Pulmonary artery endothelial cell (primary cell): ENCODE measurements at places on chromosomes 4 and X. TPM values are rescaled to one million over a fixed set of nuclear protein-coding genes. Genes with fewer than 3 reads are reported as not detected.
A peak's percentile ranks its signal among the peaks of the same experiment; 100 is the strongest.

The JCHAIN gene
- not detected in 2 replicates for total RNA-seq

DNA sequence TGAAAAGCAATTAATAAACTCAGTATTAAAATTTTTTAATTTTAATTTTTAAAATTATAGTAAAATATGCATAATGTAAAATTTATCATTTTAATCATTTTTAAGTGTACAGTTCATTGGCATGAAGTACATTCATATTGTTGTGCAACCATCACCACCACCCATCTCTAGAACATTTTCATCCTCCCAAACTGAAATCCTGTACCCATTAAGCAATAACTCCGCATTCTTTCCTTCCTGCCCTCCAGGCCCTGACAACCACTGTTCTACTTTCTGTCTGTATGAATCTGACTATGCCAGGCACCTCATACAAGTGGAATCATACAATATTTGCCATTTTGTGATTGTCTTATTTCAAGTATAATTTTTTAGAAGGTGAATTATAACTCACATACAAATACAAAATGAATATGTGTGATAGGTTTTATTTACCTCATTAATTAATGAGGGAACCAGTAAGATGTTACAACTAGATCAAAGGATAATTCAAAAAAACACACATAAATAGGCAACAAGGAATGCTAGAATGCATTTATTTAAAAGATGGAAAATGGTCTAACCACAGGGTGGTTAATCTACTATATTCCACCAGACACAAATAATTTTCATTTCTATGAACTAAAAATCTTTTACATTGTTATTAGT, 13.1 kb upstream of the AFF1 start:
- no peak for DNase-seq

- peak; percentile 32 for DNase-seq
Measured at GRCh38 chrX:151151665-151152267, 24.6 kb upstream of the GPR50 start.

DNA sequence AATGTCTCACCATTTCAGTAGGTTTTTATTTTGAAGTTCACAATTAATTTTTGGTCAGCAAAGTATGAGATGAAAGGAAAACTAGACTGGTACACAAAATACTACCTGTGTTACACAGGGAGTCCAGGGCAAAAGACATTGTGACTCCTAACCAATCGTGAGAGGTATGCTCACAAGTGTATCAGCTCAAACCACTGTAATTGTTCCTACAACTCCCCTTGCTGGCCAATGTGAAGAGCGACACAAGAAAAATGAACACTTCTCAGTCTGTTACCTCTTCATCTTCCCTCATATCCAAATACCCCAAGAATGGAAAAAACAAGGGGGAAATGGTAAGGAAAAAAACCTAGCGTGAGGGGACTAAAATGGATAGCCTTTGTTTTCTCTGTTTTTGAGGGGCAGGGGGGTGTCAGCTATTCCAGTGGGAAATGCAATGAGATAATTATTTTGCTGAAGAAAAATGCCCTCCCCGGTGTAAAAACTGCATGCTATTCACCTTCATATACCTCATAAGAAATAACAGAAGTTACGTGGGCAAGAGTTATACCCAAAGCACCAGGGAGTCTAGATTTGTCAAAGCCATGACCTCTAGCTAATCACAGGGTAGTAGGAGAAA, 30.6 kb upstream of the NSUN7 start:
- DNase-seq = no peak

DNA sequence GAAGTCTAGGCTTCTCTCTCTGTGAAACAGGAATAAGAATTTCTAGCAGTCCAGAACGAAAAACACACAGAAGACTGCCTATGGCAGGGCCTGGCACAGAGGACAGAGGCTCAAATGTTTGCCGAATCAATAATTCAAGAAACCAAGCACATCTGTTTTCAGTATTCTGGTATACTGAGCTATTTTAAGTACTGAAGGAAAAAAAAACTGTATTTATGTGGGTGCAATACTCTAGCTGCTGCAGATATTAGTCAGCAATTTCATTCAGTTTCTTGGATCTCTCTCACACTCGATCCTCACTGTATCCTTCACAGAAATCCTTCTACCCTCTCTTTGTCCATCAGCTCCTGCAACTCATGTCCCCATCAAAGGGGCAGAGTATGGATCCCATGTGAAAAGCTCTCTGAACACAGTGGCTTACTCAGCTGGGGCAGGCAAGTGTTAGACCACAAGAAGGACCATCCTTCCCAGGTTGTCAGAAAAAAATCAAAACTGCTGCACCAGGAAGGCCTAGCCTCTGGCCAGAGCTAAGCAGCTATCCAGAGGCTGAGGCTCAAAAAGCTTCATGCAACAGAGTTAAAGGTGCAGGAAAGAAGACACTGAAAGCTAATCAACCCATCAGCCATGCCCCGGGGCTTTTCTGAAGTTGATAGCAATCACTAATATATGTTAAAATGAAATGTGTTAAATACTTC, 9.1 kb upstream of the USO1 start:
- DNase-seq = no peak

DNA sequence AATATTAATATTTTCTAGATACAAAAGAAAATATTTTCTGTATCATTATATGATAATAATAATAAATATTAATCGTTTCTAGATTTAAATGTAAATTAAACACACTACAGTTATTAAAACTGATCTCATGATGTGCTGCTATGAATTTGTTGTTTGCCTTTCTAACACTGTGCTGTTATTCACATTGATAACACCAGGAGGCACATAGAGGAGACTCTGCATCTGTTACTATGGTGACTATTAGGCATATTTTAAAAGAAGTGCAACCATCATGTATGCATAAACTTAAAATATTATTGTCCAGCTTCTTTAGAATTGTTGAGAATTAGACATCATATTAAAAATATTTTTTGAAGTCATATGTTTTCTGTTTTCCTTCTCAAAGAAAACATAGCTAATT, 11.8 kb upstream of the PDGFC start:
- DNase-seq = no peak
